Activated CD4-positive, alpha-beta T cell treated with anti-CD3 and anti-CD28 coated beads, Interleukin-2, amount 10 ng/mL, durations not matched to agents 24 days and 14 days (primary cell): ENCODE measurements at places on chromosomes 6 and 20. TPM values are rescaled to one million over a fixed set of nuclear protein-coding genes. Genes with fewer than 3 reads are reported as not detected.
A peak's percentile ranks its signal among the peaks of the same experiment; 100 is the strongest.

The PACRG gene
- total RNA-seq, result not detected in 2 replicates

The NKX2-2 gene
- not detected in 2 replicates for total RNA-seq

- peaks cover 14% of the 10 kb centered on the region for H3K4me1 ChIP-seq
- H3K27ac ChIP-seq, result peak within 1 kb of the TSS; percentile 90
- peak within 1 kb of the TSS; percentile 94 for H3K4me3 ChIP-seq
- peaks cover 4% of the 10 kb centered on the region for H3K27me3 ChIP-seq
These were observed at the start of gene IFT52 for GRCh38 chr20:43590392-43591303. IFT52 (plus strand) TSS chr20:43590937; CDS start chr20:43594699, 3,762 bp downstream.

The ATF6B gene
- 72.9 and 81.0 TPM in 2 replicates for total RNA-seq

DNA sequence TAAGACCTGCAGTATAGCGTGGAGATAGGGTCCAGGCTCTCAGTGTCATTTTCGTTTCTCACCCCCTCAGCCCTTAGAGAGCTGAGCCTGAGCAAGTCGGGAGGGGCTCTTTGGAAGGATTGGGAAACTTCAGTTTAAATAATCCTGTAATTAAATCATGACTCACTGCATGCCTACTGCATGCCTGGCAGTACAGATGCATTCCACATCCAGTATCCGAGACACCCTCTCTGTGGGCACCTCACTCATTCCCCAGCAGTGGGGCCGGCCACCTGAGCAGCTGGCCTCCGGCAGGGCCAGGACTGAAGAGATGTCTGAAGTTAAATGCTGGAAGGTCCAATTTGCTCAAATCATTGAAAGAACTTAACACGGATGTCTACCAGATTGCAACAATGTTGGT lies 316.6 kb downstream of the THBS2 start:
- no peaks in the 10 kb centered on the region for H3K36me3 ChIP-seq
- H3K27ac ChIP-seq, result no peak overlapping the region
- peaks cover 11% of the 10 kb centered on the region for H3K27me3 ChIP-seq
- no peak overlapping the region for H3K4me3 ChIP-seq

- peaks cover 77% of the 10 kb centered on the region for H3K4me1 ChIP-seq
- H3K4me3 ChIP-seq, result peak overlapping the region; percentile 86
- H3K27me3 ChIP-seq, result no peaks in the 10 kb centered on the region
- H3K27ac ChIP-seq, result peak overlapping the region; percentile 97
- peak; percentile 74 for DNase-seq
- H3K36me3 ChIP-seq, result peaks cover 7% of the 10 kb centered on the region
These were observed 26.7 kb downstream of the SERPINB9 start for GRCh38 chr6:2876210-2877056.

The SLC17A3 gene
- total RNA-seq, result 0.58 and 0.99 TPM in 2 replicates

GRCh38 chr6:56383160-56383559 lies 135.8 kb upstream of the COL21A1 start:
- H3K4me3 ChIP-seq, result no peak overlapping the region
- DNase-seq, result no peak
- H3K27ac ChIP-seq, result no peak overlapping the region
- no peaks in the 10 kb centered on the region for H3K4me1 ChIP-seq
- no peaks in the 10 kb centered on the region for H3K27me3 ChIP-seq

- H3K27me3 ChIP-seq, result peaks cover 3% of the 10 kb centered on the region
- no peak for DNase-seq
- no peaks in the 10 kb centered on the region for H3K4me1 ChIP-seq
- no peaks in the 10 kb centered on the region for H3K36me3 ChIP-seq
- no peak overlapping the region for H3K27ac ChIP-seq
- H3K4me3 ChIP-seq, result no peak overlapping the region
These were observed 162.4 kb downstream of the FRK start for GRCh38 chr6:115898246-115898645.

The CYP24A1 gene
- total RNA-seq, result not detected in 2 replicates

DNA sequence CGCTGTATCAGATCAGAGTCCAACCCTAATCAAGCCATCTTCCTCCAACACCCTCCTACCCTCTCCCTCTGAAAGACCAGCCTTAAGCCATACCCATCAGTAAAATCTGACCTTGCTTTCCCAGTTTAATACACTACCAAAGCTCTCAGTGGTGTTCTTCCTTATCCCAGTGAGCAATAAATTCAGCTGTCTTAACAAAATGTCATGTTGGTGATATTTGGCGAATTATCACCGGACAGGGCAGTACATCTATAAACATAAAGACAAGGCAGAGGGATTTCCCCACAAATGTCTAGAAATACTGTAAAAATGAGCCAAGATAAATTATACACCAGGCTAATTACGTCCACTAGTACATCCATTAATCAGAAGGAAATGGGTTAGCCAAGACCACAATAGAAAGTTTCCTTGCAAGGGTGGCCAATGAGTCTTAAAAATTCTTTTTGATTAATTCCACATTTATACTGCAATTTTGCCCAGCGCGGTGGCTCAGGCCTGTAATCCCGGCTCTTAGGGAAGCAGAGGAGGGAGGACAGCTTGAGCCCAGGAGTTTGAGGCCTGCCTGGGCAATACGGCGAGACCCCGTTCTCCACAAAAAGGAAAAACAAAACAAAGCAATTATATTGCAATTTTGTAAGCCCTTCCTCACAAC lies 905 bp downstream of the RARS2 start:
- peak overlapping the region; percentile 92 for H3K4me3 ChIP-seq
- no peaks in the 10 kb centered on the region for H3K27me3 ChIP-seq
- DNase-seq, result peak; percentile 58
- peak overlapping the region; percentile 84 for H3K27ac ChIP-seq
- peaks cover 43% of the 10 kb centered on the region for H3K4me1 ChIP-seq

- no peaks in the 10 kb centered on the region for H3K36me3 ChIP-seq
- H3K4me1 ChIP-seq, result no peaks in the 10 kb centered on the region
- H3K4me3 ChIP-seq, result no peak overlapping the region
- H3K27ac ChIP-seq, result no peak overlapping the region
These were observed 115.2 kb upstream of the GLP1R start for GRCh38 chr6:38933426-38933825.

GRCh38 chr20:36541768-36542488 lies 609 bp downstream of the MYL9 start:
- H3K36me3 ChIP-seq, result no peaks in the 10 kb centered on the region
- peaks cover 8% of the 10 kb centered on the region for H3K27me3 ChIP-seq
- H3K27ac ChIP-seq, result no peak overlapping the region
- H3K4me1 ChIP-seq, result no peaks in the 10 kb centered on the region

DNA sequence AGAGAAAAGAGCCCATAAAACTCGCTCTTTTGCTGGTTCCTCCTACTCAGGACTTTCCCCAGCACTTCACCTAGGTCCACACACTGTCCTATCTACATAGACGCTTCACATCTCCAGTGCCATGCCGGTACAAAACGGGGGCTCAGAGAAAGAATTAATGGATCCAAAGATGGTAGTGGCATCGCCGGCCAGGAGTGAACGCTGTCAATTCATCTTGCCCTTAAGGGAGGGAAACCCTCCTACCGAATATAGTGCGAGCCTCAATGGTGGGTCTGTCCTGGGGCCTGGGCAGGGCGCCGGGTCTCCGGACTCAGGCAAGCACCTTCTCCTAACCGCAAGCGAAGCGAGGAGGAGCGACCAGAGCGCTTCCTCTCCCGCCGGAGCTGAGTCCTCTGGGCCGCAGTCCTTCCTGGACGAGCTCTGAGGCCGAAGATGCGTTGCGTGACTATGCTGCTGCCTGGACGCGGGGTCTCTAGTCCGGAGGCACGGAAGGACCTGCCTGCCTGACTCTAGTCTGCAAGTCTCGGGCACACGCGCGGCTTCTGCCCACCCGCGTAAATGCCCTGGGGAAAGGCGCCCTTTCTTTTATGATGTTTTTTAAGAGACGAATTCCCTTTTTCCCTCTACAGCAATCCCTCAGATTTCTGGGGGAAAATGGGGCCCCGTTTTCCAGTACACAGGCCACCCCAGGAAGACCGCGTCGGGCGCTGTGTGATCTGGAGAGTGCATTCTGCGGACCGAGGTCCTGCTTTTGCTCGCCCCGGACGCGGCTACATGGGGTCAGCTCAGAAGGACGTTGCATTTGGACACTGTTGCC lies 100.1 kb upstream of the PRDM1 start:
- peak overlapping the region; percentile 71 for H3K4me3 ChIP-seq
- H3K27ac ChIP-seq, result peak overlapping the region; percentile 57
- peaks cover 57% of the 10 kb centered on the region for H3K4me1 ChIP-seq
- peak; percentile 76 for DNase-seq

- H3K27ac ChIP-seq, result no peak overlapping the region
- H3K4me3 ChIP-seq, result no peak overlapping the region
- no peak for DNase-seq
- H3K36me3 ChIP-seq, result peaks cover 11% of the 10 kb centered on the region
These were observed 51.2 kb downstream of the ISM1 start for GRCh38 chr20:13271977-13272975.

The KIF25 gene
- total RNA-seq, result not detected in 2 replicates

- no peak overlapping the region for H3K27ac ChIP-seq
- H3K36me3 ChIP-seq, result no peaks in the 10 kb centered on the region
- no peak overlapping the region for H3K4me3 ChIP-seq
These were observed 90.0 kb downstream of the SASH1 start for GRCh38 chr6:148432462-148433195.

GRCh38 chr6:26538572-26538902 lies 371 bp downstream of the HMGN4 start:
- peaks cover 49% of the 10 kb centered on the region for H3K4me1 ChIP-seq
- peaks cover 27% of the 10 kb centered on the region for H3K36me3 ChIP-seq
- H3K4me3 ChIP-seq, result peak overlapping the region; percentile 93

The TINAG gene
- total RNA-seq, result not detected in 2 replicates

The TGM2 gene
- total RNA-seq, result 0.05 TPM in 1 of 2 replicates, not detected in the other

- no peak overlapping the region for H3K27ac ChIP-seq
- no peak for DNase-seq
- no peaks in the 10 kb centered on the region for H3K36me3 ChIP-seq
- H3K4me1 ChIP-seq, result peaks cover 6% of the 10 kb centered on the region
These were observed 4.8 kb downstream of the TGM6 start for GRCh38 chr20:2385496-2385895.

- peaks cover 4% of the 10 kb centered on the region for H3K4me1 ChIP-seq
- H3K36me3 ChIP-seq, result no peaks in the 10 kb centered on the region
- H3K27me3 ChIP-seq, result peaks cover 6% of the 10 kb centered on the region
- DNase-seq, result no peak
- H3K27ac ChIP-seq, result no peak overlapping the region
These were observed 52.8 kb upstream of the FILIP1 start for GRCh38 chr6:75546381-75546780.

The PRSS16 gene
- 0.31 TPM in 1 of 2 replicates, not detected in the other for total RNA-seq

The PRR18 gene
- not detected in 2 replicates for total RNA-seq

The SYNDIG1 gene
- total RNA-seq, result not detected in 2 replicates

GRCh38 chr6:119672725-119673124 lies 323.2 kb upstream of the MAN1A1 start:
- H3K4me1 ChIP-seq, result peaks cover 9% of the 10 kb centered on the region
- H3K27ac ChIP-seq, result no peak overlapping the region
- no peak overlapping the region for H3K4me3 ChIP-seq
- H3K36me3 ChIP-seq, result no peaks in the 10 kb centered on the region

DNA sequence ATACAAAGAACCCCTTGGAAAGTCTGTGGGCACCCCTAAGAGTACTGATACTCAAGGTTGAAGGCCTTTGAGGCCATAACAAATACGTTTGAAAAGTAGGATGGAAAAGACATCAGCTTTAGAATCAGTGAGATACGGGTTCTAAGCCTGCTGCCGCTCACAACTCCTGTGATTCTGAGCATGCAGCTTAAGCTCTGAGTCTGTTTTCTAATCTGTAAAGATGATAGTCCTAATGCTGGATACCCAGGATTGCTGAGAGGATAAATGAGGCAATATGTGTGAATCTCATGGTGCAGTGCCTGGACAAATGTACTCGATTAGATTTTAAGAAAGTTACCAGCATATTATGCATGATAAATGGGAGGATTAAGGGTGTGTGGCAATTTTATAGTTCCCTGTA lies 321.0 kb upstream of the HSF2 start:
- no peak for DNase-seq
- no peaks in the 10 kb centered on the region for H3K4me1 ChIP-seq
- no peak overlapping the region for H3K27ac ChIP-seq
- no peak overlapping the region for H3K4me3 ChIP-seq
- no peaks in the 10 kb centered on the region for H3K36me3 ChIP-seq

DNA sequence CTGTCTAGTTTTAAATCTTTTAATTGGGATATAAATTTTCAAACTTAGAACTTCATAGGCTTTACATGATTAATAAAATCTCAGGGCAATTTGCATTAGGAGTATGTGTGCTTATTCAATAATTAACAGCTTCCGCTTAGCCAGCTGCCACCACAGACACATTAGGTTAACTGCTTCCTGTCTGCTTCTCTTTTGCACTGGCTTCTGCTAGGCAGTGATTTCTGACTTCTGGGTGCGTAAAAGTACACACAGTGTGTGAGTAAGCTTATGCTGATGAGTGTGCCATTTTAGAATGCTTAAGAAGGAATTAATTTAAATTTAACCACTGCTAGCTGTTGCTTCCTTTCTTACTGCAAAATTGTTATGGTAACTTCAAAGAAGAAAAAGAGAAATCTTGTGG lies 73.9 kb downstream of the F13A1 start:
- H3K36me3 ChIP-seq, result no peaks in the 10 kb centered on the region
- H3K27ac ChIP-seq, result no peak overlapping the region
- DNase-seq, result no peak
- peaks cover 12% of the 10 kb centered on the region for H3K27me3 ChIP-seq
- no peak overlapping the region for H3K4me3 ChIP-seq

DNA sequence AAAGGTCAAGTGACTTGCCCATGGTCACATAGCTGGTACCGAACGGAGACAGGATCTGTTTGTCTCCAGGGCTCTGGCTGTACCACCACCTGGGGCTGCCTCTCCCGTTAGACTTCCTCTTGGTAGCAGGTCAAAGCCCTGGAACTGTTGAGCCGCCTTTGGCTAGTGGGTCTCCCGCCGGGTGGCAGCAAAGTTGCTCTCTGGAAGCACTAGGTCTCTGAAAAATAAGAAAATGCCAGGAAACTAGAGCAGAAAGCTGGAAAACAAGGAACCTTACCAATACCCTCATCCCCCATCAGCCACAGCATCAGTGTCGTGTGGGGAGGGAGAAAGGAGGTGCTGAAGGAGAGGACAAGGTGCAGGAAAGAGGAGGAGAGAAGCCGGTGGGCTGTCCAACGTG lies 291.0 kb upstream of the SUPT3H start:
- no peaks in the 10 kb centered on the region for H3K36me3 ChIP-seq
- H3K27ac ChIP-seq, result no peak overlapping the region
- no peak overlapping the region for H3K4me3 ChIP-seq
- peaks cover 22% of the 10 kb centered on the region for H3K4me1 ChIP-seq
- no peak for DNase-seq
- peaks cover 11% of the 10 kb centered on the region for H3K27me3 ChIP-seq

The VARS1 gene
- total RNA-seq, result 173 and 181 TPM in 2 replicates
